ENCODE measurements at places on chromosomes 11 and 22. TPM values are rescaled to one million over a fixed set of nuclear protein-coding genes. Genes with fewer than 3 reads are reported as not detected.

DNA sequence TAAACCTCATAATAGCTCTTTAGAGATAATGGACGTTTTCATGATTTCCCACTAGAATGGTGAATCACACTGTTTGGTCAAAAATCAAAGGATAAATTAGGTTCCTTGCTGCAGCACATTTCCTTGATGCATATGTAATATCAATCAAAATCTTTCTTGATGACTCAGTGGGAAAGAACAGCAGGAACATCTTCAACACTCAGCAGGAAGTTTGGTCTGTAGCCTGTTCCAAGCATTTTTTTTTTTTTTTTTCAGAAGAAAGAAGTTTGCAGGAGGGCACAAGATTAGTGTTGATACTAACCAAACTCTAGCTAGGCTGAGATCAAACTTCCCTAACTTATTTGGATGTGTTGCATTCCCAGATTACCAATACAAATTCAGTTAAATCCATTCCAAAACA, 1529.8 kb downstream of the FAM181B start:
- no peak for DNase-seq

DNA sequence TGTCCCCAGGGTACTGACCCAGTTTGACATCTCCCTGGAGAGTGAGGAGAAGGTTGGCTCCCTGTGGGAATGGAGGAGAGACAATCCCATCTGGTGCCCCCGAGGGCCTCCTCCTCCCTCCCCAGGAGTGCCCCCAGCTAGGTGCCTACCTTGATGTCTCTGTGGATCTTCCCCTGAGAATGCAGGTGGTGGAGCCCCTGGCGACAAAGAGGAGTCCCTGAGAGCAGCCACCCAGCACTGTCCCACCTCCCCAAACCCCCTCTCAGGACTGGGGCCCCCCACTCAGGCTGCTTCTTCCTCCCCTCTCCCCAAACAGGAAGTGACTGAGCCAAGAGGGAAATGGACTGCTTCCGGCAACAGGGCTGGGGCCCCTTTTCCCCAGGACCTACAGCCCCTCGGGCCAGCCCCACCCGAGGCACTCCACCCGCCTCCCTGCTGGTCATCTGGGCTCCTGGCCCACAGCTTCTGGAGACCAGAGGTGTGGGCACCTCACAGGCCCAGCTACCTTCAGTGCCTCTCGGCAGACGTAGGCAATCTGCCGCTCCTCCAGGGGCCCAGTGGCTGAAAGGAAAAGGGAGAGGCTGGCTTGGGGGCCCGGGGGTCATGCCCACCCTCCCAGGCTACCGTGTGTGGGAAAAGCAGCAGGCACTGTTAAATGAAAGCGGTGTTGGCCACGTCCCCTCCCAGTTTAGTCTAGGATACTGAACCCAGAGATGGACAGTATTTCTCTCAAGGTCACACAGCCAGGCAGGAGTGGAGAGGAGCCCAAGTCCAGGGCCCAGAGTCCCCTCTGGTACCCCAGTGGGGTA, 1.2 kb downstream of the MAP4K2 start:
- DNase-seq, result no peak

LUZP2 gene
- 1.5 TPM for total RNA-seq

HBB gene
- not detected for total RNA-seq

GRCh38 chr11:18650859-18651557, 16.9 kb upstream of the SPTY2D1 start:
- peak; percentile 9 for DNase-seq

TPP1 gene
- 2.5 TPM for total RNA-seq

ARHGEF17 gene
- total RNA-seq, result 10.9 TPM

DNA sequence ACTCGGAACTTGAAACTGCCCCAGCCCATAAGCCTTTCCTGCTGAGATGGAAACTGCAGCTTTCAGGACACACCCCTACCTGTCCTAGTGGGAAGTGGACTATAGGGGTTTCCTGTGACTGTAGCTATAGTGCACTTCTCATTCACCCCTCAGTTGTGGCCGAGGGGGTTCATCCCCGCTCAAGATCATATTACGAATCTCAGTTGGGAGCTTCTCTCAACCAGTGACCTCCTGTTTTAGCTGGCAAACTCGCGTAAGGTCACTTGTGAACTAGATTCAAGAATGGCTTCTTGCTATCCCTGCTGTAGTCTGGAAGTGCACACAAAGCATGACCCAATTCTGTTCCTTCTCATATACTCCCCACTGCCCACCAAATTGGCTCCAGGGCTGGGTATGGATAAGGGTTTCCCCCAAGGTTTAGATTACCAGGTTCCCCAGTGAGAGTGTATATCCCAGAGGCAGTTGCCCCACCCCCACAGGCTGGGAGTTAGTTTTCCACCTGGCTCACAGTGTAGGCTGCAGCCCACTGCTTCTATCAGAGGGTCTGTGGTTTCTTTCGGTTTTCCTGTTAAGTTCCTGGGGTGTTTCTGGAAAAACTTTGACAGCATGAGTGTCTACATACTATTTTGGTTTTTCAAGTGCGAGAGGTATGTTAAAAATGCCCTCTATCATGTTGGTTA, 812.9 kb downstream of the JRKL start:
- no peak for DNase-seq

DNA sequence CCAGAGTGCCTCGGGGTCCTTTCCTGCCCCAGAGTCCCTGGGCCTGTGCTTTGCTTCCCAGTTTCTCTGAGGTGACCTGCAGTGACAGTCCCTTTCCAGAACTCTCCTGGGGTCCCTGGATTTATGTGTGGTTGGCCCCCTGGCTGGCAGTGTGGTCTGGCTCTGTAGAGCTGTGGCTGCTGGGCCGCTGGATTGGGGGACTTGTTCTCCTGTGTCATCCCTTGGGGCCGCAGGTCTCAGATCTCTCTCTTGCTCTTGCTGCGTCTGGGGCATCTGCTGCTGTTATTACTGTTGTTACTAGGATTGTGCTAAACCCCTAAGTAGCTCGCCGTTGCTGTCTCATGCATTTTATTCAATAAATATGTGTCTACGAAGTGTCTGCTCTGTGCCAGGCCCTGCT, 31.9 kb downstream of the FAM83F start:
- no peak for DNase-seq

DNA sequence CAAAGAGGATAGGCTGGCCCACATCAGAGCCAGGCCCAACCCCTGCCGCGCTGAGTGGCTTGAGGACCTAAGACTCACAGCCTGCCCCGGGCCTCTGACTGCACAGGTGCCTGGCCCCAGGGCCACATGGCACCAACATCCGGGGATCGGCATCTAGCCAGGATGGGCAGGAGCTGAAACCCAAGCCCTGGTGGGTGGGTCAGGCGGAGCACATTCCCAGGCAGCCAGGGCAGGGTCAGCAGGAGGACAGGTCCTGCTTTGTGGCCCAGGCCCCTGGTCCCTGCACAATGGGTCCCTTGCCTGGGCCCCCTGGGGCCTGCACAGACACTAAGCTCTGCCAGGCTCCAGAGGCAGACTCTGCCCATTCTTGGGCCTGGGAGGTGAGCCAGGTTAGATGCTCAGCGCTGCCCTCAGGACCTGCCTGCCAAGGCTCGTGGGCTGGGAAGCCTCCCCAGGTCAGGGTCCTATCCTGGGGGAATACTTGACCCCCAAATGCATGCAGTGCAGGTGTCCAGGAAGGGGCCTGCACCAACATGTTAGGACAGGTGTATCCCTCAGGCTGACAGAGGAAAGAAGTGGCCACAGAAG, 33.5 kb downstream of the ARVCF start:
- DNase-seq, result no peak

PTPRCAP gene
- total RNA-seq, result not detected

FADD gene
- total RNA-seq, result 91.0 TPM

GRCh38 chr11:103326070-103326794, 217.0 kb downstream of the DYNC2H1 start:
- peak; percentile 5 for DNase-seq

MEN1 gene
- 9.2 TPM for total RNA-seq

DNA sequence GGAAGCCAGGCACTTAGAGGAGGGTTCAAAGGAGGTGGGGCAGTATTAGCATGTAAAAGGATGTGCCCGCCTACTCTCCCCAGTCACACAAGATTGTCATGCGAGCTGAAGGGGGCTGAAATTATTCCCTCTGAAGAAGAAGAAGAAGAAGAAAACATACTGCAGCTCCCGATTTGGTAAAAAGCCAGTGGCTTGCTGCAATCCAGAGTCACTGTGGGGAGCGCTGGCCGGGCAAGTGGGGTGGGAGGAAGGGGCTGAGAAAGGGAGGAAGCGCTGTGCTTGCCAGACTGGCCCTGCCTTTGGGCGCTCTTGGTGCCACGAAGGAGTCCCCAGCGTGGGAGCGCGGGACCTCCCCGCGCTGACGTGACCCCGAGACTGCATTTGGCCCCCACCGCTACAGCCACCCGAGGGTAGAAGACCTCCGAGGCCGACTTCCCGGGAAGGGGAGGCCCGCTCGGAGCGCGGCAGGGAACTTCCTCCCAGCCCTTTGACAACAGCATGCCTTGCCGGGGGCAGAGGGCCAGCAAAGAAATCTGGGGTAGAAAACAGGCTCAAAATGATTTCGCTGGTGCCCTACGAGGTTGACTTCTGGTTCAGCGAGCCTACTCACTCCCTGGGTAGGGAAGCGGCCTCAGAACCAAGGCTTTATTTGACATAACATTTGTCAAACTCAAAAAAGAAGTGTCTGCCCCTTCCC, 906.3 kb downstream of the DLG2 start:
- DNase-seq, result no peak

DNA sequence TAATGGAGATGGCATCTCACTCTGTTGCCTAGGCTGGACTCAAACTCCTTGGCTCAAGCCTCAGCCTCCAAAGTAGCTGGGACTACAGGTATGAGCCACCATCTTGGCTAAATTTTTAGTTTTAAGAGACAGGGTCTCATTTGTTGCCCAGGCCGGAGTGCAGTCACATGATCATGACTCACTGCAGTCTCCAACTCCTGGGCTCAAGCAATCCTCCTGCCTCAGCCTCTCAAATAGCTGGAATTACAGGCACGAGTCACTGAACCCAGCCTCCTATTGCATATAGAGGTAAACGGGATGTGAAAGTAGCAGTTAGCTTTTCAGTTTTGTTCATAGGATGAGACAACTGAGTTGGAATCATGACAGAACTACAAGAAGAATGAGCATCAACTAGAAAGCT, 9.5 kb upstream of the NAALAD2 start:
- DNase-seq, result no peak

GRCh38 chr22:41822317-41823057, 10.4 kb upstream of the SREBF2 start:
- DNase-seq, result no peak

GRCh38 chr11:124920870-124921609, 2.0 kb downstream of the HEPN1 start:
- no peak for DNase-seq

GRCh38 chr22:43554259-43554636, 142.4 kb downstream of the MPPED1 start:
- DNase-seq, result no peak

ROM1 gene
- total RNA-seq, result 2.5 TPM

DNA sequence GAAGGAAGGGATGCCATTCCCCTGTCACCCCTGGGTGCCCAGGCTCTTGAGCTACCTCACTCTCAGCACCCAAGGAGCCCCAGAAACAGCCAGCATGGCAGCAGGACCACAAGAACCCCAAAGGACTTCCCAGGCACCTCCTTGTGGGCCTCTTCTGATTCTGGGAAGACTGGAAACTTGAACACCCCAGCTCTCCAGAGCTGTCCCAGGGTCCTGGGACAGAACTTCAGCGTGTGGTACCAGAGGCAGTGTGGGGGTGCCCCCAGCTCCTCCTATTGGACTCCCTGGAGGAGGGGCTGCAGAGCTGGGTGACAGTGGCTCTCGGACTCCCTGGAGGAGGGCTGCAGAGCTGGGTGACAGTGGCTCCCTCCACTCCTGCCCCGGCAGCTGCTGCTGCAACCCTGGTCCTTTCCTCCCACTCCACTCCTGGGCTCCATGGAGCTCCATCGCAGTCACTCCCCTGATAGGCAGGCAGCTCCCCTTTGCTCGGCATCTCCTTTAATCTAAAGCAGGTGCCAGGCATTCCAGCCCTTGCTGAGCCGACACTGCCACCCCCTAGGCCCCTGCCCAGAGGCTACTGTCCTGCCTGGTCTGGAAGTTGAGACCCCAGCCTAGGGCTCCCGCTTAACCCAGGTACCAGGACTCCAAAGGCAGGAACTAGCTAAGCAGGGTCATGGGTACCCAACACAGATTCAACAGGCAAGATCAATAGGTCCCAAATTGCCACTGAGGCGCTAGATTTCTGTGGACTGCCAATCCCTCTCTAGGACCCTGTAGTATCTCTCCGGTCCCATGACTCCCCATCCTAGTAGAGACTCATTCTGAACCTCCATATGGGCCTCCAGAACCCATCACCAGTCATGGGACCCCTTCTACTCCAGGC, 2.7 kb downstream of the BCL9L start:
- DNase-seq, result no peak

OR5AK2 gene
- total RNA-seq, result not detected

- DNase-seq, result no peak
These were observed 4.8 kb downstream of the MUC5B start for GRCh38 chr11:1227551-1228100.

DNA sequence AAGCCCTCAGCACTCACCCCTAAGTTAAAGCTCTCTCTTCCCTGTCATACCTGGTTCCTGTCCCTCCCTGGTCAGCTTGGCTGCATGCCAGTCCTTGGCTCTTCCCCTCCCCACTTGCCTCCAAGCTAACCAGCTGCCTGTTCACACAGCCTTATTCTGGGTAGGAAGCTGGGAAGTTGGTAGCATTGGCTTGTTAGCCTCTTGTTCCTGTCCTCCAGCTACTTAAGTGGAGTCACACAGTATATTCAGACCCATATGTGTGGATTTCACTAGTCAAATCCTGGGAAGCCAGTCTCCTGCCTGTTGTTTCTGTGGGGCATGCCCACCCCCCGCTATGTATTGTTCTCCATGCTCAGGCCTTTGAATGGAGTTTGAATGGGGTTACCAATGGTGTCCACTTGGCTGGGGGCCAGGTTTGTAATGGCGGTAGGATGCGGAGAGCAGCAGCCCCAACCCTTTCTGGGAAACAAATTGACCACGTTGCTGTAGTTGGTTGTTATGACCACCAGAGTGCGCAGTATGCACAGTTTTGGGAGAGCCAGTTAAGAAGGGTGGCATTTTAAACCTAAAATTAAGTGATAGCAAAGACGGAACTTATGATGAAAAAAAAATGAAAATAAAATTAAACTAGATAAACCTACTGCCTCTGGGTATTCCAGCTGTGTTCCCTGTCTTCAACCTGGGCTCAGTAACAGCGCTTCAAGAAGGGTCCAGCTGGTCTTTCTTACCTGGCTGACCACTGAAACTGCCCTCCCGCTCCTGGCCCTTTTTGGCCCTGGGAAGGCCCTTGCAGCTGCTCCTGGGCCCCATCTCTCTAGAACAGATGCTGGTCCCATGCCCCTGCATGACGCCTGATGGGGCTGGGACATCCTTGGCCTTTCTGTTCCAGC, 10.7 kb upstream of the RPS3 start:
- DNase-seq, result peak; percentile 56

- DNase-seq, result no peak
These were observed 38.9 kb downstream of the OR10A6 start for GRCh38 chr11:7892059-7892699.

JAML gene
- total RNA-seq, result not detected

SEC14L3 gene
- not detected for total RNA-seq

DNA sequence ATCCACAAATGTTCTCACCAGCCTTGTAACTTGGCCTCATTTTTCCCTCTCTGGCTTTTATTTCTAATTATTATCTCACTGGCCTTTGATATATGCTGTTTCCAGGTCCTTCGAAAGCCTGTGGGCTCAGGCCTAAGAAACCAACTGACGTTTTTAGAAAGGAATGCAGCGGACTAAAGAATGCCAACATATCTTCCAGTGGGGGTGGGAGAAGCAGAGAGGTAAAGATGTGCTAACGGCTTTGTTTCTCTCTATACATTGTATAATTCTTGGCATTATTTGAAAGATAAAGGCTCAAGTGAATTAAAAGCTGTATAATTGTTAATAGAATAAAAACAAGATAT, 28.2 kb downstream of the OR6Q1 start:
- peak; percentile 11 for DNase-seq

- DNase-seq, result no peak
These were observed at the start of gene PDGFB for GRCh38 chr22:39244496-39245129. Gene PDGFB, minus strand, starts transcription at chr22:39244982. Its CDS starts 1,019 bp downstream, at chr22:39243963.

CCDC73 gene
- not detected for total RNA-seq
